ENCODE measurements at places on chromosomes 2 and 18. TPM values are rescaled to one million over a fixed set of nuclear protein-coding genes. Genes with fewer than 3 reads are reported as not detected.

- DNase-seq, result no peak
Measured at GRCh38 chr18:23357996-23358594, 95.0 kb upstream of the RIOK3 start.

- DNase-seq, result no peak
Measured at GRCh38 chr2:142495141-142495540, 364.3 kb upstream of the LRP1B start.

GRCh38 chr18:3408107-3408506 is 41.9 kb upstream of the TGIF1 start:
- DNase-seq, result no peak

GRCh38 chr2:96409820-96410164 is 74.2 kb downstream of the NCAPH start:
- DNase-seq, result no peak

GRCh38 chr2:231662811-231663457 is 45.4 kb upstream of the PTMA start:
- no peak for DNase-seq

SMYD1 gene
- total RNA-seq, result 15.2 TPM

DNA sequence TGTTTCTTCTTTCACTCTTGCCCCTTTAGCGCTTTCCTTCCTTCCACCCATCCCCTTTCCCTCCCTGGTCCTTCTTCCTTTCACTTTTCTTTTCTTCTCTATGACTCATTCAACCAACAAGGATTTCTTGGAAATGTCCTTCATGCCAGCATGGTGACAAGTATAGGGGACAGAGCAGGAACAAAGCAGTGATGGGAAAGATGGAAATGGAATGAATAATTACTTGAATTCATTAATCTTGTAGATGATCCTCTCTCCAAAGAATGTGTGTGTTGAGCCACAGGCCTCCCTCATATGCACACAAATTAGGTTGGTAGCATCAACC is 1.5 kb downstream of the VAMP5 start:
- no peak for DNase-seq

UGT1A10 gene
- total RNA-seq, result not detected

- no peak for DNase-seq
Measured at GRCh38 chr2:24018241-24018640, 8.4 kb downstream of the MFSD2B start.

CHRNG gene
- total RNA-seq, result not detected

VIT gene
- 17.0 TPM for total RNA-seq

IL1F10 gene
- not detected for total RNA-seq

Data from esophagus muscularis mucosa (tissue), 4 donors.